ENCODE measurements at places on chromosomes 16 and 17. TPM values are rescaled to one million over a fixed set of nuclear protein-coding genes. Genes with fewer than 3 reads are reported as not detected.

P2RX1 gene
- not detected for total RNA-seq

PRRT2 gene
- 0.96 TPM for total RNA-seq

ABCC12 gene
- total RNA-seq: not detected

DNA sequence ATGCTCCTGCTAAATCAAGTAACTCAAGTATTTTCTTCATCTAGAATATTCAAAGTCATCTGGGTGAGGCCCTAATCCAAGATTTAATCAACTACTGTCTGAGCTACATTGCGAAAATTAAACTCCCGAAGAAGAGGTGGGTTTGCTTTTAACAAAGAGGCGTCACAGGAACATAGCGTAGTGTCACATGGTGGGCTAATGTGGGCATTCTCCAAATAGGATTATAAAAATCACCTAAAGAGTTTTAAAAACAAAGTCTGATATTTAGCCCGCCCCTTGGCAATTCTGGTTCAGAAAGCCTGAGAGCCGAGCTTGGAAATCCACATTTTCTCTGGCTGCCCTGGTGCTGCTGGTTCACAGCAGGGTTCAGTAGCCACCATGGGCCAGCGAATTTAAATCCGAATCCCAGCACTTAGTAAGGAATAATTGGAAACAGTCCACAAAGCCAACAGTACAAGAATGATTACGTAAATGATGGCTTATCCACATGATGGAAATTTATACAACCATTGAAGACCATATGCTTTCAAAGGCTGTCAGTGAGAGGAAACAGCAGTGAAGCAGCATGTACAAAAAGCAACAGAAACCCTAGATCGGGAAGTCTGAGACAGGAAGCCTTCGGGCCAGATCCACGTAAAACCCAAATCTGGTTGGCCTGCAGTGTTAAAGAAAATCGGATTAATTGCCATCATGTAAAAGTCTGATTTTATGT lies 8.8 kb downstream of the PMM2 start:
- no peak for DNase-seq

DNA sequence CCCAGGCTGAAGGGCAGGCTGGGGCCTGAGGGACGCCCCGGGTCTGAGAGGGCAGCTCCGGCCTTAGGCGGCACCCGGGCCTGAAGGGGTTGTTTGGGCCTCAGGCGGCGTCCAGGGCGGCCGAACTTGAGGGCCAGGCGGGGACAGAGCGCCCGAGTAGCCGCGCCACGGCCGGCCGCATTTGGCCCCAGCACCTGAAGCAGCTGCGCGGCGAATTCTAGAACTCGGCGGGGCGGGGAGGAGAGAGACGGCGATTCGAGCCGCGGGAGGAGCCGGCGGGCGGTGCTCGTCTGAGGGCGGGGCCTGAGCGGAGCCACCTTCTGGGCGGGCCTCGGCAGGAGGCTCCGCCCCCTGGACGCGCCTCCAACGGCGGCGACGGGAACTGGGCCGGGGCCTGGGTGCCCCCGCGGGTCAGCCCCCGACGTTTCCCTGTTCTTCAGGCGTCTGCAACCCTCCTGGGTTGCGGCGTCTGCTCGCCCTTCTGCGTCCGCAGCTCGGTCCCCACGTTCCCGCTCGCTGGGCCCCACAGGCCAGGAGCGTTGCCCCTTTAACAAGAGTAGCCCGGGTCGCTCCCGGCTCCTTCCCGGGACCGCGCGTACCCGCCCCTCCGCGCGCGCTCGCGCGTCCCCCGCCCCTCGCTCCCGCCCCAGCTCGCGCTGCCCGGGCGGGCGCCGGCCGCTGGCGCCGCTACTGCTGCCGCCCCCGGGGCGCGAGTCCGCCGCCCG lies at the start of the genes INCA1 and KIF1C:
Gene INCA1, minus strand, starts transcription at position 221 of the 725 bp plus-strand sequence. CDS start 3,085 bp downstream, outside the sequence.
Gene KIF1C, plus strand, starts transcription at position 649 of the 725 bp plus-strand sequence. CDS start 2,297 bp downstream, outside the sequence.
- DNase-seq: peak; percentile 90

DNA sequence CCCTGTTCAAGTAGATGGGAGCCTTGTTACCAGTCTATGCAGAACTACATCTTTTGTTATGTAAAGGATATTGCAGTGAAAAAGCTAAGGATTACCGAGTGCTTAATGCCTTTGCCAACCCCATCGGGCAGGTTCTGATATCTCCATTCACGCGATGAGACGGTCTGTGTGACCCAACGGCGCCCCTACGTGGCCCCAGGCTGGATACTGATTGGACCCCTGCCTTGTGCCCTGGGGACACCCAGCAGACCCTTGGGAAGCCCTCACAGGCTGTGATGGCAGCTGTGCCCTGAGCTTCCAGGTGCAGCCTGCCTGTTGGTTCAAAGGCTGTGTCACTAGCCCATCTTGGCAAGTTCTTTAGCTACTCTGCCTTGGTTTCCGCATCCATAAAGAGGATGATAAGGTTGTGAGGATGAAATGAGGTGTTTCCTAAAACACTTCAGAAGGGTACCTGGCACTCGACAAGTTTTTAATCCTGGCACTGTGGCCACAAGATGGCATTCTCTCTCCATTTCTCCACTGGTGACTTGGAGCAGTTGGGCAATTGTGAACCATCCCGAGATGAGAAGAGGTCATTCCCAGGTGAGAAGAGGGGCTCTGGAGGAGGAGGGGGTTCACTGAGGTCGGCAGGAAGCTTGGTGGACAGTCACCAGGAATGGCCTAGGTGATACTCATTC lies 33.6 kb downstream of the HAPSTR1 start:
- DNase-seq: no peak

GRCh38 chr17:20046629-20047028 lies 37.5 kb downstream of the SPECC1 start:
- no peak for DNase-seq

- DNase-seq: peak; percentile 54
Measured at GRCh38 chr16:48611329-48612137, 1.6 kb upstream of the N4BP1 start.

GRCh38 chr16:24165273-24165672 lies 90.9 kb upstream of the CACNG3 start:
- no peak for DNase-seq

- peak; percentile 76 for DNase-seq
Measured at GRCh38 chr16:70770626-70771552, 30.1 kb downstream of the VAC14 start.

DNA sequence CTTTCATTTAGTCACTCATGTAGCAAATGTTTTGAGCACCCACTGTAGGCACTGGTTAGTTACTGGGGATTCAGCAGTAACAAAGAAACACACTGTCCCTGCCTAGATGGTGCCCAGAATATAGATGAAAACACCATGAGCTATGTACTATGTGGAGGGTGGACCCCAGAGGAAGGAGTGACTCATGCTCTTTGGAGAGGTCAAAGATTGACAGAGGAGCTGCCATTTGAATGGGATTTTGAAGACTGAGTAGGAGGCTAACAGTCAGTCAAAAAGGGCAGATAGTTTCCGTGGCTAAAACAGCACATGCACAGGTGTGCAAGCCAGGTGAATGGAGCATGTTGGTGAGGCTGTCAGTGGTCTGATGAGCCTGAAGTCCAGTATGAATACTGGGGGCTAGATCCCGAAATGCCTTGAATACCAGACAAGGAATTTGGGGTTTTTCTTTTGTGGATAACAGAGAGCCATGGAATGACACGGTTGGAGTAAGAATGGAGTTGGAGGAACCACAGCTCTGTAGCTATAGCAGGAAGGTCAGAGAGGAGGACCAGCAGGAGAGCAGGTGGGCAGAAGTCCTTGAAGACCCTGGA lies 6.1 kb downstream of the IL21R start:
- DNase-seq: no peak

- no peak for DNase-seq
Measured at GRCh38 chr16:854808-855410, 54.4 kb upstream of the GNG13 start.

- DNase-seq: no peak
Measured at GRCh38 chr17:72667096-72668063, 425.1 kb downstream of the SLC39A11 start.

DNA sequence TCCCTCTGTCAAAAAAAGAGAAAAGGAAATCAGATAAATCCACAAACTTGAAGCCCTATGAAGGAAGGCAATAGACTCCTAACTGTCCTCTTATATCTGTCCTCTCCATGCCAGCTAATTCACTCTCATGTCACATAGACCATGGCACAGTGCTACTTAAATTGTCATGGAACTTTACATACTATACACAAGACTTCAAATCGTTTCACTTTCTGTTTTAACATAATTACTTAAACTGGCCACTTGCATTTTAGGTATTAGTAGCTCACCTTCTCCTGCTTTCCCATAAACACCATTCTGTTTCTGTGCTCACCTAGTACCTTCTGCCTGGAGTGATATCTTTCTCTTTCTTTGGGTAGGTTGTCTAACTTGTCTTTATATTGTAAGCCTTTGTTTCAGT lies 816.7 kb upstream of the KIF2B start:
- no peak for DNase-seq

GRCh38 chr16:86960266-86960665 lies 356.9 kb downstream of the C16orf95 start:
- DNase-seq: no peak

- no peak for DNase-seq
Measured at GRCh38 chr17:59696682-59697277, 10.4 kb downstream of the PTRH2 start.

DNA sequence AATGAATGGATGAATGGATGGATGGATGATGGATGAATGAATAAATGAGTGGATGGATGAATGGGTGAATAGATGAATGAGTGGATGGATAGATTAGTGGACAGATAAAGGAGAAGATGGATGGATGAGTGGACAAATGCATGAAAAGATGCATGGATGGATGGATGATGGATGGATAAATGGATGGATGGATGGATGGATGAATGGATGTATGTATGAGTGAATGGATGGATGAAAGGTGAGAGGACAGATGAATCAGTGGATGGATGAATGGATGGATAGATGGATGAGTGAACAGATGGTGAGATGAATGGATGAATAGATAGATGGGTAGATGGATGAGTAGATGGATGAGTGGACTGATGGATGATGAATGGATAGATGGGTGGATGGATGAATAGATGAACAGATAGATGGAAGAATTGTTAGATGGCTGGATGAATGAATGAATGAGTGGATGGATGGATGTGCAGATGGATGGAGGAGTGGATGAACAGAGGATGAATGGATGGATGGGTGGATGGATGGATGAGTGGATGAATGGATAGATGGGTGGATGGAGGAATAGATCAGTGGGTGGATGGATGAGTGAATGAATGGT lies 13.7 kb upstream of the KCNJ12 start:
- DNase-seq: no peak

DNA sequence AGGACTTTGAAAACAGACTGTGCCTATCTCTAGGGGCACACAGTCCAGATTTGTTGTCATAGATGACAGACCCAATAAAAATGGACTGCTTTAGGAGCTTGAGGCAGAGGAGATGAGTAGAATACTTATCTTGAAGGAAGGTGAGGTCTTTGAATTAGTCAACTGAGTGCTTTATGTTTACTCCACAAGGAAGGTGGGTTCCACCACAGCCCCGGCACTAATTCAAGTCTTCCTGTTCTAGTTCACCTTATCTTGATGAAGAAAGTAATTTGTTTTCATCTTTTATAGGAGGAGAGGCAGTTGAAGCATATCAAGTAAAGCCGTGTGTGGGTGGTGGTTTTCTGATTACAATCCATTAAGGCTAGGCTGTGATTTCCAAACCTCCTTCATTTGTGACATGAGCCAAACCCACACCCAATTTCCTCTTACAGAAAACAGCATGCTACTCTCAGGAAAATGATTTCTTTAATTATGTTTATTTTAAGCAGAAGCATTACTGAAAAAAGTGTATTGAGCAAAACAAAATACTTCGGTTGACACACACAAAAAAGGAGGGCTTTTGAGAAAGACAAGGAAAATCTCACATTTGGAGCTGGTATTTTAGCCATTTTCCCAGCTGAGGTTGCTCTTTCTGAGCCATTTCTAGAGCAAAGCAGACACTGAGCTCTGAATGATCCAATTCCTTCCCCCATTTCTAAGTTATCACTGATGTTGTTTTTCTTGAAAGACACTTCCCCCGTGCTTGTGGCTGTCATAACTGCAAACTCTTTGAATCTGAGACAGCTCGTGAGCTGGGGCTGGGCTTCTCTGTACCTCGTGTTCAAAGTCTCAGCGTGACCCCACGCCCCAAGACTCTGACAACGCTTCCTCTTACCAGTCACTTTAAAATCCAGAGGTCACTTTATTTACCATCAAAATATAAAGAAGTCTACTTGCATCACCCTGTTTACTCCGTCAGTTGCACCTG lies 35.4 kb downstream of the CDRT15 start:
- DNase-seq: no peak

DNA sequence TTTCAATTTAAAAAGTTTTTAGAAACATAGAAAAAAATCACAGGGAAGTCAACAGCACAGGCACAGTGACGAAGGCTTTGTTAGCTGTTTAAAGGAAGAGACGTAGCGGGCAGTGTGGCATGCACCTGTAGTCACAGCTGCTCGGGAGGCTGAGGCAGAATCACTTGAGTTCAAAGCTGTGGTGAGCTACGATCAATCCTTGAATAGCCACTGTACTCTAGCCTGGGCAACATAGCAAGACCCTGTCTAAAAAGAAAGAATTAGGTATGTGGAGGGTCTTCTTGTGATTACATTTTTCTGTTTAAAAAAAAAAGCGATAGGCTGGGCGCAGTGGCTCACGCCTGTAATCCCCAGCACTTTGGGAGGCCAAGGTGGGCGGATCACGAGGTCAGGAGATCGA lies 50.1 kb downstream of the FOXK2 start:
- no peak for DNase-seq

DNA sequence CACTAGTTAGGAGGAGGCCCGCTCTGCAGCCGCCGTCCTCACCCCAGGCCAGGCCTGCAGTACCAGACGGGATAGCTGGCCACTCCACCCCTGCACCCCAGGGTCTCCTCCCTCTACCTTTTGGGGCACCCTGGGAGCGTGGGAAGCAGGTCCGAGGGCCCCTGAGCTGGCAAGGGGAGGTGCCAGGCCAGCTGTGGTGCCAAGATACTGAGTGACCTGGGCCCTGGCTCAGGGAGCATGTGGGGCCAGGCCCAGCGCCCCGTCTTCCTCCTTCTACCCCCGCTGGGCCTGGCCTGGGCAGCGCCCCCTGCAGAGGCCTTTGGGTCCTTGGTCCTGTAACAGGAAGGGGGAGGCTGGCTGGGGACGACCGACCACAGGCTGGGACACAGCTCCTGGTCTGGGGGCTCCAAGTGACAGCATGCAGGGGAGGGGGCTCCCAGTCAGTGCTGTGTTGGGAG lies 13.0 kb downstream of the PAM16 start:
- DNase-seq: no peak

- no peak for DNase-seq
Measured at GRCh38 chr17:39706921-39707337, 7.1 kb downstream of the ERBB2 start.

- DNase-seq: peak; percentile 94
Measured at GRCh38 chr16:84810518-84811273, 9.1 kb upstream of the CRISPLD2 start.

GRCh38 chr17:73470316-73470826 lies 158.6 kb upstream of the CDC42EP4 start:
- no peak for DNase-seq

- DNase-seq: no peak
Measured at GRCh38 chr16:89902980-89903379, 15.7 kb upstream of the MC1R start.

GRCh38 chr16:54718376-54718775 lies 212.3 kb upstream of the IRX5 start:
- no peak for DNase-seq
